NCI-H510A (cell line): ENCODE measurements at places on chromosomes 5 and 9.

- DNase-seq = no peak
These were observed 318.0 kb downstream of the TAF11L14 start for GRCh38 chr5:17952231-17952630.

GRCh38 chr5:136235321-136235720 is 42.4 kb upstream of the SMIM32 start:
- no peak for DNase-seq

DNA sequence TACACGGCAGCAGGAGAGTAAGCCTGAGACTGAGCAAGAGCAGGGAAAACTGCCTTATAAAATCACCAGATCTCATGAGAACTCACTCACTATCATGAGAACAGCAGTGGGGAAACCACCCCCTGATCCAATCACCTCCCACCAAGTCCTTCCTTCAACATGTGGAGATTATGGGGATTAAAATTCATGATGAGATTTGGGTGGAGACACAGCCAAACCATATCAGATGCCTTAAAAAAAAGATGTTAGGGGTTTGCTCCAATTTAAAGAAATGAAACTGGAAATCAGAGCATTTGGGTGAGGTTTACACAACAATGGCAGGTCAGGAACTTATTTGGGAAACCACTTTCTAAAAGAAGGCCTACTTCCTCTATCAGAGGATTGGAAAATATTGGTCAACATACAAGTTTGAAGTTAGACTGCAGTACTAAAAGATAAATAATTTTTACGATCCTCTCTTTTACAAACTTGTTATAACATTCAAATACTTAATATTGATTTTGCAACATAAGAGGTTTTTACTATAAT is 105.1 kb downstream of the FBN2 start:
- DNase-seq = no peak

GRCh38 chr9:6426117-6426516 is 13.1 kb downstream of the UHRF2 start:
- DNase-seq = no peak

GRCh38 chr5:21765406-21765805 is 1087.7 kb downstream of the CDH12 start:
- no peak for DNase-seq
